Naive thymus-derived CD4-positive, alpha-beta T cell (primary cell): ENCODE measurements at places on chromosomes 6 and 20.
A peak's percentile ranks its signal among the peaks of the same experiment; 100 is the strongest.

DNA sequence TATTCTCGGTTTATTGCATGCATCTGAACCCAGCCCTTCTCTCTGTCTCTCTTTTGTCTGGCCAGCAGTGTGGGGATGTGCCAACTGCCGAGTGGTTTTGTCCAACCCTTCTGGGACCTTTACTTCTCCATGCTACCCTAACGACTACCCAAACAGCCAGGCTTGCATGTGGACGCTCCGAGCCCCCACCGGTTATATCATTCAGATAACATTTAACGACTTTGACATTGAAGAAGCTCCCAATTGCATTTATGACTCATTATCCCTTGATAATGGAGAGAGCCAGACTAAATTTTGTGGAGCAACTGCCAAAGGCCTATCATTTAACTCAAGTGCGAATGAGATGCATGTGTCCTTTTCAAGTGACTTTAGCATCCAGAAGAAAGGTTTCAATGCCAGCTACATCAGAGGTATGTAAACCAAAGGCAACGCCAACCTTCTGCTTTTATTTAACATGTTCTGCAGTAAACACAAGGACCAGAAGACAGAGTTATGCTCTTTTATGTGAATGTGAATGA, 65.8 kb downstream of the ADGRG6 start:
- DNase-seq = no peak

DNA sequence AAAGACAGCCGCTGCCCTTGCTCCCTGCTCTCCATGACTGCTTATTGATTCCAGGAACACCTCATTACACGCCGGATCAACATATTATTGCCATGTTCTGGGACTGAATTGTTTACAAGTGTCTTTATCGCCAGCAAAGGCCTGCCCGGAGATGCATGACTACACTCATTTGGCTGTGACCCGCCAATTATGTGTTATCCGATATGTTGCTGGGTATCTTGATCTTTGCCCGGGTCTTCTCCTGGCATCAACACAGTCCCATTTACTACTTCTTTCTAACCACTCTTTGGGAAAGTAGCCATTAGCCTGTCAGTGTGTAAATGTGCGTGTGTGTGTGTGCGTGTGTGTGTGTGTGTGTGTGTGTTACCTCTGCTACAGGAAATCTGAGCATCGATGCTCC, 15.4 kb downstream of the LINC00237 start:
- no peak for DNase-seq

DNA sequence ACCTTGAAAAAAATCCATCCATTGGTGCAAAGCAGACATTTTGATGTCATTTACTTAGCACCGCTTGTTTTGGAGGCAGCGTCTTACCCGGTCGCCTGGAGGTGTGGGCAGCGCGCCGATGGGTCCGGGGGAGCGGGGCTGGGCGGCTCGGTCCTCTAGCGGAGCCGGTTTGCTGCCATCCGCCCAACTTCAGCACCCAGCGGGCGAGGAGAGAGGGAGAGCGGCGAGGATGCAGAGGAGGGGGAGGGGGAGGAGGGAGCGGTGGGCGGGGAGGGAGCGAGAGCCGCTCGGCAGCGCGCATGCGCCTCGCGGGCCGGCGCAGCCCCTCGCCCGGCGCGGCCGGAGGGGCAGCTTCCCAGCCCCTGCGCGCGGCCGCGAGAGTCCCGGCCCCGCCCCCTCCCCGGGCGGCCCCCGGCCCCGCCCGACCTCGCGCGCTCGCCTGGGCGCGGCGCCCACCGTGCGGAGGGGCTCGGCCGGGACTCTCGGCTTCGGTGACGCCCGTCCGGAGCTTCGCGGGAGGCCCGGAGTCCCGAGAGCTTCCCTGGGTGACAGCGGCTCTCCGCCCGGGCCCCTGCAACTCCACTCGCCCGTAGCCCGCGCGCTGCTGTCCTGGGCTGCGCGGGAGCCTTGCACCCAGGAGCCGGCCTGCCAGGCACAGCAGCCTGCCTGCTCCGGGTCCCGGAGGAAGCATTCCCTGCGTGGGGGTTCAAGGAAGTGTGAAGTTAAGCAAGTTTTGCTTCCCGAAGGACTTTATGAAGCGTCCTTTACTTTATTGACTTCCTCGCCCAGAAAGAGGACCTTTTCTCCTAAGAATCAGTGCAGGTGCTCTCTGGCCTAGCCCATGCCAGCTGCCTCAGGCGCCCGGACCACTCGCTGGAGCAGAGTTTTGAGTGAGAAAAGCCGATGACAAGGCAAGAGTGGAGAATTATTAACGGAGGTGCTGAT, at the start of gene RGS17:
Gene RGS17, minus strand, starts transcription at position 246 of the 945 bp plus-strand sequence. CDS start 87,264 bp downstream, outside the sequence.
- DNase-seq = peak; percentile 32

DNA sequence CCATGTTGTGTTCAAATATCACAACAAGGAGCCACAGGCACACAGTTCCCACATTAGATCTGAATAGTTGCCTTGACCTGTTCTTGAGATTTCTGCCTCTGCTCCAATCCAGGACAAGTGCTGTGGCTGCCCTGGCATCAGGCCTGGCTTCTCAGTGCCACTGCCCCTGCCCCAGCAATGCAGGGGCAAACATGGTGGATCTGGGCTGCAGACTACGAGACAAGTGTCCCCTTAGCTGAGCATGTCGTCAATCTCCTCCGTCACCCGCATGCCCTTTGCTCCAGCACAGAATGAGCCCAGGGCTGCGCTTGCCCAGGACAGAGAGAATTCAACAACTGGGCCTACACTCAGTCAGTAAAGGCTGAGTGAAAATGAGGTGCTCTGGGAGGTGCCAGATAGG, 201.6 kb downstream of the SYNDIG1 start:
- DNase-seq = no peak

GRCh38 chr6:31114970-31115849, 610 bp downstream of the PSORS1C1 start:
- DNase-seq = no peak

- DNase-seq = no peak
Measured at GRCh38 chr6:107638493-107638892, 148.6 kb downstream of the SOBP start.
